Activated CD4-positive, alpha-beta T cell treated with anti-CD3 and anti-CD28 coated beads, Interleukin-2, Interleukin-6, amounts not matched to agents 100 ng/mL and 50 ng/mL, durations not matched to agents 16 hours and 8 hours (primary cell): ENCODE measurements at places on chromosomes 13 and 19.

GRCh38 chr13:49220036-49220855 is at the start of gene MLNR:
Gene MLNR, plus strand, starts transcription at chr13:49220338. Its CDS starts 0 bp downstream, at chr13:49220338.
- DNase-seq: peak; percentile 37

DNA sequence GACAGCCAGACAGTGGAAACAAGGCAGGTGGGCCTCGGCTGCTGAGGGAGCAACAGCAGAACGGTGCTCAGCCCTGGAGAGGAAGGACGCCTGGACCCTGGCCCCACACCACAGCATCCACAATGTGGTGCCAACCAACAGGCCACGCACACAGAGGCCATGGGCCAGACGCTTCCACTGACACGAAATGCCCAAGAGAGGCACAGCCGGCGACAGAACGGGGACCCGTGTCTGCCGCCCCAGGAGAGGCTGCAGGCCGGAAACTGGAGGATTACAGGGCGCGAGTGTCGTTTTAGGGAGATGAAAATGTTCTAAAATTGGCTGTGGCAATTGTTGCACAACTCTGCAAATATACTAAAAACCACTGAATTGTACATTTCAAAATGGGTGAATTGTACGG is 69.7 kb downstream of the RASA3 start:
- no peak for DNase-seq

GRCh38 chr19:52599241-52599640 is 29.2 kb downstream of the ZNF701 start:
- no peak for DNase-seq

- DNase-seq: peak; percentile 91
Observed at GRCh38 chr19:35066691-35067563, 25.4 kb downstream of the HPN start.

DNA sequence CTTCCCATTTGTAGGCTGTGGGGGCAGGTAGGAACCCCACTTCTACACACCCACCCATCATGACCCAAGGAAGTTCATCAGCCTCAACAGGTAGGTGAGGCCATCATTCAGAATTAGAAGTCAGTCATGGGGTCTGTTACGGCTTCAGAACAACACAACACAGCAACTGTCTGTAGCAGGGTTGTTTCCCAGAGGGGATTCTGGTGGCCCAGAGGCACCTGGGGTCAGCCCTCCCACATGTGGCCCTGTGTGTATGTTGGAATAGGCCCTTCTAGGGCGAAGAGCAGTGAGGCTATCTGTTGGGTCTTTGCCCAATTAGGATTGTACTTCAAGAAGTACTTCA is 3.4 kb downstream of the IGFLR1 start:
- DNase-seq: no peak

DNA sequence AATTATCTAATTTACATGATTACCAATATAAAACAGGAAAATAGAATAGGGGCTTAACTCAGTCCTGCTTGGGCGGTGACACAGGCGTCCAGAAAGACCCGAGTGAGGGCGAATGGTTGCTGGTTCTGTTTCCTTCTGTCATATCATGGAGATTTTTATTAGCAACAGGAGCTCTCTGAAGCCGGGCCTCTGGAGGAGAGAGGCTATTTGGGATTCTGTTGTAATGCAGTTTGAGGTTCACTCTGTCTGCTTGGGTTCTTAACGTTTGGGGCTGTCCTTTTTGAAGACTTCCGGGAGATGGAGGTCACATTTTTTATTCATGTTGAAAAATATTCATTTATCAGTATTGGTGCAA is 115.7 kb upstream of the ZNF536 start:
- no peak for DNase-seq

GRCh38 chr19:50352242-50352641 is 13.2 kb downstream of the NAPSA start:
- DNase-seq: no peak

GRCh38 chr13:109706015-109706715 is 80.2 kb downstream of the IRS2 start:
- no peak for DNase-seq

DNA sequence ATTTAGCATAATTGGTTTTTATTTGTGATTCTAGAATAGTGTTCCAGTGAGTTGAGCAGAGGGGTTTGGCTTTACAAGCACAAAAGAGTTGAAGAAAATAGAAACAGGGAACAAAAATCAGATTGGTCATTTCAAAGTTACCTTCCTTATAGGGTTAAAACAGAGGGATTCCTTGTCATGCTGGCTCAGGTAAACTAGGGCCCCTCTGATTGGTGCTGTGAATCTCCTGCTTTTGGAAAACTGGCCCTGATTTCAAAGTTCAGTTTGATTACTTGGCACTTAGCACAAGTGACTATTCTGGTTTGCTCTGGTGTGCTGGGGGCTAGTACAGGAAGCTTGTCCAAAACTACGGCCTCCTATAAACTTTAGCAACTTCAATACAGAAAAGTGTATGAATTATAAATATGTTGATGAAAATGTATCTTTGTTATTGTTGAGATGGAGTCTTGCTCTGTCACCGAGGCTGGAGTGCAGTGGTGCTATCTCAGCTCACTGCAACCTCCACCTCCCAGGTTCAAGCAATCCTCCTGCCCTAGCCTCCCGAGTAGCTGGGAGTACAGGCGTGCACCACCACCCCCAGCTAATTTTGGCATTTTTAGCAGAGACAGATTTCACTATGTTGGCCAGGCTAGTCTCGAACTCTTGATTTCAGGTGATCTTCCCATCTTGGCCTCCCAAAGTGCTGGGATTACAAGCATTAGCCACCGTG is 1.9 kb upstream of the MRPS31 start:
- no peak for DNase-seq
